ENCODE measurements at places on chromosomes 5 and 9.

- DNase-seq = no peak
Observed at GRCh38 chr5:101009758-101010519, 106.9 kb upstream of the ST8SIA4 start.

DNA sequence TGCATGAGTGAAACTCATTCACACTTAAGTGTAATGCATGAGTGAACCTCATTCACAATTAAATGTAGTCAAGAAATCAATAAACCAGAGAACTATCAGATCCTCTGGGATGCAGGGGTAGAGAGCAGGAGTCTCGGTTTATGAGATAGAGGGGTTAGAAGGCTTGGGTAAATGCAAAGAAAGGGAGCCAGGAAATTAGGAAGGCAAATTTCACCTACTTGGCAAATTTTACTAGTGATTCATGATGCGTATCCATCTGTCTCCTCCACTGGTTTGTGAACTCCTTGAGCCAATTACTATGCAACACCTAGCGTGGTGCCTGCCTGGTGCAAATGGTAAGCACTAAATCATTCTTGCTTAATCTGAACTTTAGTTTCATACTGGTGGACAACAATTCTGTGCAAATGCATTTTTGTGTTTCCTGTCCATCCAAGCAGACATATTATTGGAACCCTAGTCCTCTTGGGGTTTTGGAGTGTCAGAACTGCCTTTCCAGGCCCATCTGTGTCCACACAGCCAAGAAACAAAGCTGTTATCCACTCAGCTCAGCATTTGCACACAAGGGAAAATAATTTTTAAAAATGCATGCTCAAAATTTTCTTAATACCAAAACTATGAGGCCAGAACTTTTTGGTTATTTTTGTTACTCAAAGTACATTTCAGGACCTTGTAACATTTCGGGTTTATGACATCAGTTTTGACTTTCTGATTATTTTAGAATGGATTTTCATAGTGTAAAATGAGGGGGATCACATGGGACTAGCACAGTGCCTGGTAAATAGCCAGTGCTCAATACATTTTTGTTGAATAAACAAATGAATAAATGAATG, 5.2 kb downstream of the HAPLN1 start:
- DNase-seq = no peak

- no peak for DNase-seq
Observed at GRCh38 chr5:59817536-59817935, 76.0 kb downstream of the PDE4D start.

GRCh38 chr9:27586304-27586703, 13.0 kb upstream of the C9orf72 start:
- DNase-seq = no peak

DNA sequence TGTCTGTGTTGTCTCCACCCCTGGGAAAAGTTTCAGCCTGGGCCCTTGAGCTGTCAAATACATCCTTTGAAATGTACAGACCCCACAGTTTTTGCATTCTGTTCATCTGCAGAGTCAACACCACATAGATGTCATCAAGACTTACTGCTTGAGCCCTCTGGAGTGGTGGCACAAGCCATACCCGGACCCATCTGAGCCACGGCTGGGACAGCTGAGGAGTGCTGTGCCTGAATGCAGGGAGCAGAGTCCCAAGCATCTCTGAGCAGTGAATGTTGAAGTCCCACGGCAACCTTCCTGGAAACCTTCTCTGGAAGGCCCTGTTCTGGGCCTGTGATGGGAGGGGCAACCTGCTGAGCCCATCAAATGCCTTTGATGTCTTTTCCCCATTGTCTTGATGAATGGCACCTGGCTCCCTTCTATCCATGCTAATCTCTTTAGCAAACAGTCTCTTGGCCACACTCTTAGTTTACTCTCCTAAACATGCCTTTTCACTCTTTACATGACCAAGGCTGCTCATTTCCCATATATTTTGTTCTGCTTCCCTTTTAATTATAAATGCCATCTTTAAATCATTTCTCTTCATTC, 92.5 kb downstream of the ATPSCKMT start:
- DNase-seq = no peak

DNA sequence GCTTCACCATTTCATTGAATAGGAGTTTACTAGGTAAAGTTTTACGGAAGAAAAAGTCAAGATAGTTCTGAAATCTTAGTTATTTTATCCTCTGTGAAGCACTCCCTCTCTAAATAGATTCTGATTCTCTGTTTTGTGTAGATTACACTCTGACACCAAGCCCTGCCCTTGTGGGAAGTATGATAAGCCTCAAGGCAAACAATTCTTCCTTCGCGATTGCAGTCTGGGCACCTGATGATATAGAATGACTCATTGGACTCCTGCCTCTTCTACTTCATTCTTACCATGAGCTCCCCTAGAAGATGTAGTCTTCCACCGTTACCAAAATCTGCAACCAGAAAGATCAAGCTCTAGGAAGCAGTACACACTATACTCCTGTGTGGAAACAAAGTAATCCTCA, 626.9 kb upstream of the PTGER4 start:
- DNase-seq = no peak

- no peak for DNase-seq
Observed at GRCh38 chr5:67030289-67031056, 166.1 kb downstream of the CD180 start.

DNA sequence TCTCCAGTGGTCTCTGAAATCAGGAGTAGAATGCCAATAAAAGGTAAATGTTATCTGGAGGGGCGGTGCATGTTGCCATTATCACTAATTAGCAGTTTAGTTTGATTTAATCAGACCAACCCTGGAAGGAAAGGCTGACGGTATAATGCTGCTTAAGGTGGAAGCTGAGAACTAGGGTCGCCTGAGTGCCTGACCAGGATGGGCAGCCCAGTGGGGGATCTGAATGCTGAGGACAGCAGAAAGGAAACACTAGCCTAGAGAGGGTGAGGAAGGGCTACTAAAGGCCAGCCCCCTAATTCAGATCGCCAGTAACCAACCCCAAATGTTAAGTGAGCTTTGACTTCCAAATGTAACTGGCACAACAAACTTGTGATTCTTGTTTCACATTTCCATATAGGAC, 172.2 kb downstream of the APBA1 start:
- DNase-seq = no peak

DNA sequence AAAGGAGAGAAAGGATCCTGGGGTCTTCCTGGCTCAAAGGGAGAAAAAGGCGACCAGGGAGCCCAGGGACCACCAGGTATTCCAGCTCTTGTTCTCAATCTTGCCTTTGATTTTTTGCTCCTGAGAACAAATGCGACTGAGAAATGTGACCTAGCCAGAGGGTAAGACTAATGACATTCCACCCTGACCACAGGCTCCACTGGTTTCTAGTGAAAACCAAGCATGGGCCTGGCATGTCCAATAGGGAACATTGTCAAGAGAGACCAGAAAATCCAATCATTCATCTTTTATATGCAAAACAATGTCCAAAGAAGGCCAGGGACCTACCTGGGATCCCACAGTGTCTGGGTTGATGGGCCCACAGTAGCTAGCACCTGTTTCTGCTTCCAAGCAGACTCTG, 50.3 kb upstream of the TGFBR1 start:
- DNase-seq = no peak

- DNase-seq = no peak
Observed at GRCh38 chr5:41793141-41793770, 77.0 kb downstream of the OXCT1 start.

DNA sequence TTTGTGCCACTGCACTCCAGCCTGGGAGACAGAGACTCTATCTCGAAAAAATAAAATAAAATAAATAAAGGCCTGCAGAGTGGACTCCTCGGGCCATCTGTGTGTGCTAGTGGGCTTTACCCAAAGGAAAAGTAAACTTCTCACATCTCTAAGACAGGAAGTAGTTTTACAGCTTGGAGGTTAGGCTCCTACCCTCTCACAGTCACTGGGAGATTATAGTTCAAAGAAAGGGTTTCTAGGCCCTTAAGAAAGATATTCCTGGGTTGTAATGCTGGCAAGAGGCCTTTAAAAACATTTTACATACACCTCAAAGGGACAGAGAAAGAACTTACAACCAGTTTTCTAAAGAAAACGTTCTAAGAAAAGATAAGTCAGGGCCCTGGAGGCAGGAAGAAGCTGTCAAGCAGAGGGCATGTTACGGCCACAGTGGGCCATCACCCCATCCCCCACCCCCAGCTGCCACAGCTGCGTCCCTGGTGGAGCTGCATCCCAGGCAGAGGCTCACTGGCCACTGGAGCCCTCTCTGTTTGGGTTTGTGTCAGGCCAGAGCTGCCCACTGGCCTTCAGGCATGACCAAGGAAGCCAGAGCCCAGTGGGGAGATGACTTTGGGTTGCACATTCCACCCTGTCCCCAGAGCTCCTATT, 78.1 kb upstream of the CDK20 start:
- DNase-seq = no peak

- DNase-seq = no peak
Observed at GRCh38 chr9:76901801-76902200, 4.1 kb downstream of the PRUNE2 start.

- no peak for DNase-seq
Observed at GRCh38 chr5:74454263-74455030, 186.1 kb downstream of the ENC1 start.

- no peak for DNase-seq
Observed at GRCh38 chr5:134275822-134276221, 49.9 kb upstream of the PPP2CA start.

GRCh38 chr9:89079391-89079790, 88.1 kb downstream of the S1PR3 start:
- DNase-seq = no peak

- no peak for DNase-seq
Observed at GRCh38 chr5:113495422-113495841, 7.2 kb upstream of the MCC start.

DNA sequence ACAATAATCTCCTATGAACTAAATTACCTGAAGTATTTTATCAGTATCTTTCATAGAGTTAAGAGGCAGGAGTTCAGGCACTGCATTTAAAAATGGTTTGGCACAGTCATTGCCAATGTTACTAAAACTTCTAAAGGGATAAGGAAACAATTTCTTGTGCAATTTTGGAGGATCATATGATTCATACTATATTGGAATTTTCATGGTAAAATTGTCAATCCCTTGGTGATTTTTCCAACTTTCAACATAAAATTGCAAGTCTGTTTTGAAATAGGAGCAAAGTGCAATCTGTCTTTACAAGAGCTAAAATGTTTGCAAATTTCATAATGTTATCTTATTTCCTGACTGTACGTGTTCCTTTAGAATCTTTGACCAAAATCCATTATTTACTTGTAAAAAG, 211.1 kb downstream of the DMRTA1 start:
- no peak for DNase-seq

GRCh38 chr5:887947-888637, 4.5 kb downstream of the BRD9 start:
- no peak for DNase-seq

- no peak for DNase-seq
Observed at GRCh38 chr9:132003896-132004295, 75.8 kb downstream of the MED27 start.

DNA sequence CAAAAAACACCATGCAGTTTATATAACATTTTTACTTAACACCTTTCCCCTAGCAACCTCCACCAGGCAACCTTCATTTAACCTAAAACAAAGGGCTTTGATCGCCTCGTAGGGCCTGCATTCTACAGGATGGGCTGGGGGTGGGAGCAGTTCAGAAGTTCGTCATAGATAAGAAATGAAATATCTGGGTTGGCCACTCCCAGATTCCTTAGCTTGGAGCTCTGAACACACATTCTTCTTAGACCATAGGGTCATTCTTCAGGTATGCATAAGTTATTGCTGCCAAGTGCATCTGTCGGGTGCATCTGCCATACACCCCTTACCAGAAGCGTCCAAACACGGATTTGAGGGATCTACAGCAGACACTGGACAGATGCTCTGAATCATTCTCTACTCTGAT, 4.3 kb upstream of the SLC22A5 start:
- DNase-seq = no peak

DNA sequence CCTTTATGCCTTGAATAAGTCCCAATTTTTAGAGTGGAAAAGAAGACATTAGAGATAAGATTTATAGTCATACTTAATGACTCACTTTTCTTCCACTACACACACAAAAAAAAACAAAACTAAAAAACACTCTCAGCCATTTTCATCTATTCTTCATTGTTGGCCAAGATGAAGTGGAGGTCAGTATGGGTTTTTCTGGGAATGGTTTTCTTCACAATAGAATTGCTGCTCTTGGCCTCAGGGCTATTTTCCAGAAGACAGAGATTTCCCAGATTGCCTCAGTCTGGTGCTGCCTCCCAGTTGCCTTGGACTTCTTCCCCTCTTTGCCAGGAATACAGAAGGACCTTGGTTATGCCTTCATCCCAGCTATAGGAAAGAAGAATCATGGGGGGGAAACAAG, 463.7 kb downstream of the TMEM232 start:
- DNase-seq = no peak

DNA sequence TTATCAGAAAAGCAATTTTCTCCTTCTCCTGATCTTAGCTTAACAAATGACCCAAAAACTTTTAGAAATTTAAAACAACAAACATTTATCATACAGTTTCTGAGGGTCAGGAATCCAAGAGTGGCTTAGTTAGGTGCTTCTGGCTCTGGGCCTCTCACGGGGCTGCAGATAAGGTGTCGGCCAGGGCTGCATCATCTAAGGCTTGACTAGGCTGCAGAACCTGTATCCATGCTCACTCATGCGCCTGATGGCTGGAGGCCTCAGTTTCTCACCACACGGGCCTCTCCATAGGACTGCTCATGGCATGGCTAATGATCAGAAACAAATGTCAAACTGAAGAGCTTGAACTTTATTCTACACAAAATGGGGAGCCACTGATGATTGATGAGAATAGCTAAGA, 210.0 kb downstream of the SEC61B start:
- DNase-seq = no peak

- DNase-seq = no peak
Observed at GRCh38 chr5:141617682-141618029, 1.1 kb downstream of the DIAPH1 start.

DNA sequence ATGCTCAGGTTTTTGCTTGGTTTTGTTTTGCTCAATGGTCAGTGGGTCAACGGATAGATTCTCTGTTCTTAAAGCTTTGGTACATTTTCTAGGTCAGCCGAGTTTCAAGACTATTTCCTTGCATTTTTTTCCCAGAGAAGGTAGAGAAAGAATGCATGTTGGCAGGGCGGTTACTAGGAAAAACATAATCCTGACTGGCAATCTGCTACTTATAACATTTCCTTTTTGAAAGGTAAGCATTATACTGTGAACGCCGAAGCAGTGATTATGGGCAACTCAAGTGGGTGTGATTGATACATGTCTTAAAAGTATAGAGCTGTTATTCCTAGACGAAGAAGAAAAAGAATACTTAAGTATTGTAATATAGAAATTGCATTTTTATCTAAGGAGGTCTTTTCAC, 273.2 kb downstream of the MAST4 start:
- DNase-seq = no peak

- no peak for DNase-seq
Observed at GRCh38 chr5:98414938-98415337, 358.5 kb upstream of the RGMB start.

- no peak for DNase-seq
Observed at GRCh38 chr9:20378851-20379250, 243.4 kb downstream of the MLLT3 start.

Data from activated naive CD8-positive, alpha-beta T cell treated with anti-CD3 and anti-CD28 coated beads for 36 hours (primary cell).